ENCODE measurements at places on chromosomes 1 and 21. TPM values are rescaled to one million over a fixed set of nuclear protein-coding genes. Genes with fewer than 3 reads are reported as not detected.

DNA sequence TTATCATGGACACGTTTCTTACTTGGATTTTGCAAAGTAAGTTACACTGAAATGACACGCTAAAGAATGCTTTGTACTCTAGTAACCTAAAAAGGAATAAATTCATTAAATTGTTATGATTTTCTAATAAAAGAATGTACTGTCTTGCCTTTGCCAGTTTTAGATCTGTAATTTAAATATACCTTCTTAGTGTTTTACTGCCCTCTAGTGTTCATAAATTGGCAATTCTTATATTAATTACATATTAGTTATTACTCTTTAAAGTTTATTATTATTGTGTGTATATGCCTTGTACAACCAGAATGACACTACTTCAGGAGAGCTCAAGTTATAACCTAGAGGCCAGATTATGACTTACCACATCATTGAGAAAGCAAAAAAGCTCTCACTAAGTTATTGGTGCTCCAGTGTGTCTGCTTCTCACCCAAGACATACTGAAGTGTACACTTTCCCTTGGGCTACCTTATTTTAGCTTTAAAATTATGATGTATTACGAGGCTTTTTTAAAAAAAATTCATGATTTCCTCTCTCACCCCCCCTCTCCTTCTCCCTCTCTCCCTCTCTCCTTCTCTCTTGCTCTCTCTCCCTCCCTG, 169.9 kb downstream of the HS2ST1 start:
- no peak for DNase-seq

GRCh38 chr1:11413986-11414391, 65.0 kb upstream of the DISP3 start:
- no peak for DNase-seq

GUCA2B gene
- total RNA-seq, result 44.5 TPM

DNA sequence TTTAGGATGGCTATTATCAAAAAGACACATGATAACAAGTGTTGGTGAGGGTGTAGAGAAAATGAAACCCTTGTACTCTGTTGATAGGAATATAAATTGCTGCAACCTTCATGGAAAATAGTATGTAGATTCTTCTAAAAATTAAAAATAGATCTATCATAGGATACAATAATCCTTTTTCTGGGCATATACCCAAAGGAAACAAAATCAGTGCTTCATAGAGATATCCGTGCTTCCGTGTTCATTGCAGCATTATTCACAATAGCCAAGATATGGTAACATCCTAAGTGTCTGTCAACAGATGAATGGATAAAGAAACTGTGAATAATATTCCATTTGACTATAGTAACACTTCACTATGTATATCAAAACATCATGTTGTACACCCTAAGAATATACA, 106.7 kb downstream of the MIS18A start:
- DNase-seq, result no peak

MRPL20 gene
- 88.1 TPM for total RNA-seq

- no peak for DNase-seq
Observed at GRCh38 chr1:165845992-165846748, 18.8 kb downstream of the UCK2 start.

DNAI4 gene
- total RNA-seq, result 12.8 TPM

PHACTR4 gene
- total RNA-seq, result 43.1 TPM

DNA sequence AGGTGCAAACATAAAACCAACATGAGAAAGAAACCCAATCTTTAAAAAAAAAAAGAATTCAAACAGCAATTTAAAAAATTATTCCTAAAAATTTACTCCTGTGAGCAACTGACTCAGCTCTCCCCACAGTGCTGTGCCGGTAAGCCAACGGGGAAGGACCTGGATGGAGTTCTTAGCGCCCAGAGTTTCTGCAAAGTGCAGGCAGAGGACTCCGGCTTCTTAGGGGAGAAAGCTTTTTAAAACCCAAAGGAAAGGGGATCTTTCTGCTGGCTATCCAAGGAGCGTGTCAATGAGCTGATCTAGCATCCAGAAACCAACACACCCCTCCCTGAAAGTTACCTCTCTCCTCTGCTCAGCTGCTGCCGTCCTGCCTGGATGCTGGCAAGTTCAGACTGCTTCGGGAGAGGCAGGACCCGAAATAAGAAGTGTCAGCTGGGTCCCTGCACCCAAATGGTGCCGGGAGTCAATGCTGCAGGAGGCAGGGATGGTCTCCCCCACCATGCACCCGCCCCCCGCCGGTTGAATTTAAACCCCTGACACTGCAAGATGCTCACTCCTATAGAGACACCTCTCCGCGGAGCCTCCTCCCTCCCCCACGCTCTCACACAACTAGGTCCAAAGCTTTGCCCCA, 32.2 kb upstream of the H6PD start:
- DNase-seq, result no peak

Data from colonic mucosa (tissue), 4 donors.